Activated B cell treated with CpG ODN at 0.5 μM for 24 hours (primary cell): ENCODE measurements at places on chromosomes 6 and 20. TPM values are rescaled to one million over a fixed set of nuclear protein-coding genes. Genes with fewer than 3 reads are reported as not detected.

The FOXP4 gene
- total RNA-seq, result 37.8 and 40.7 TPM in 2 replicates

The METTL24 gene
- not detected in 2 replicates for total RNA-seq

The EMILIN3 gene
- total RNA-seq, result not detected in 2 replicates

The SMPDL3A gene
- total RNA-seq, result 1.5 and 1.8 TPM in 2 replicates

The ADGRF5 gene
- not detected in 2 replicates for total RNA-seq

The ZSCAN23 gene
- total RNA-seq, result 0.18 and 0.49 TPM in 2 replicates

The SCRT2 gene
- not detected in 2 replicates for total RNA-seq

DNA sequence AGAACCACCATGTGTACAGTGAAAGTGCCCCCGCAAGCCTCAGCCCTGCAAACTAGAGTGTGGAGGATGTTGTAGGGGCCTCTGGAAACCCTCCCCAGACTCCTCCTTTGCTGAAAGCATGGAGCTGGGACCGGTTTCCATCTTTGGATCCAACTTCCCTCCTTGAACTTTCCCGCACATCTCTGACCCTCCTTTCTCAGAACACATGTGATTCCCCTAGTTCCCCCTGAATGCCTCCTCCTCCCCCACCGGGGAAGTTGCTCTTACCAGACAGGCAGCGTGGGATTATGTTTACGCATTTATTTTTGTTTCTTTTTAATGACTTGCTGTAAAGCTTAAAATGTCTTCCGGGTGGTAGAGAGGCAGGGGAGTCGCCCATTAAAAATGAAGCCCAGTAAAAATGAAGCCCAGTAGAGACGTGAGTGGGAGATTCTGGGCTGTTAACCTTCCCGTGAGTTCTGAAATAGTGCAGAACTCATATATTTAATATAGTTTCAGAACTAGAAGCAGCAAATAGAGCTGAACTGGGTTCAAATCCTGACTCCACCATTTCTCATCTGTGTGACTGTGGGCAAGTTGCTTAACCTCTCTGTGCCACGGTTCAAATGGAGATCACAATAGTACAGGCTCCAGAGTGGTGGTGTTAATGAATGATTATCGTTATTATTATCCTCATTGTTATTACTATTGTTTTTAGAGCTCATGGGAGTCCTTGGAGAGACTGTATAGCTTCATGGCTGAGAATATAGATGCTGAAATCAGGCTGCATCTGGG, 8.0 kb upstream of the PTPN1 start:
- no peak for DNase-seq

DNA sequence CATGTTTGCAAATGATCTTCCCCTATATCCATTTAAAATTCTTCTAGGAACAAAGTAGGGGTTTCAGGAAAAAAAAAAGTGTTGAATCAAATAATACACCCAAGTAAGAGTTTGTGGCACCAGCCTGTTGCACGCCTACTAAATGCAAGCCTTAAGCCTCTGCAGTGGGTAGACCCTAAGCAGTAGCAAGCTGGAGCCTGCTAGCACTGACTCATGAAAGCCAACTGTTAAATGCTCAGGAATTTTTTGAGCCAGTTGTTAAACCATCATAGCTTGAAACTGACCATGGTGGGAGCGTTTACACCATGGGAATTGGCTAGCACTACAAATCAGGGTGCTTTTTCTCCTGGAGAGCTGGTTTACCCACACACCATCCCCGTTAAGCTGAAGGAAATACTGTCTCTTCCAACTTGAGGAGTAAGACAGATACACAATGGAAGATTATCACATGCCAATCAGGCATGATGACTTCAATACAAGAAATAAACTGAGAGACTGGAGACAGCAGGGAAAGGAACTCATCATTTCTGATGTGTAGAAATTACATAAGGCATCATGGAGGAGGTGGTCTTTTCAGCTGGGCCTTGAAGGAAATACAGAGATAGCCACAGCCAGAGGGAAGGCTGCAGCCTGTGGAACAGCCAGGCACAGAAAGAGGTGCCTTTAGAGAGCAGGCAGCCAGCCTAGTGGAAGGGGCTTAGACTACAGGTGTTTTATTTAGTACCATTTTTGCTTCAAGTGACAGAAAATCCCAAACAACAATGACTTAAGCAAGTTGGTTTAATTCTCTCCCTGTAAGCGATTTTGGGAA, 110.8 kb downstream of the SNX5 start:
- no peak for DNase-seq

DNA sequence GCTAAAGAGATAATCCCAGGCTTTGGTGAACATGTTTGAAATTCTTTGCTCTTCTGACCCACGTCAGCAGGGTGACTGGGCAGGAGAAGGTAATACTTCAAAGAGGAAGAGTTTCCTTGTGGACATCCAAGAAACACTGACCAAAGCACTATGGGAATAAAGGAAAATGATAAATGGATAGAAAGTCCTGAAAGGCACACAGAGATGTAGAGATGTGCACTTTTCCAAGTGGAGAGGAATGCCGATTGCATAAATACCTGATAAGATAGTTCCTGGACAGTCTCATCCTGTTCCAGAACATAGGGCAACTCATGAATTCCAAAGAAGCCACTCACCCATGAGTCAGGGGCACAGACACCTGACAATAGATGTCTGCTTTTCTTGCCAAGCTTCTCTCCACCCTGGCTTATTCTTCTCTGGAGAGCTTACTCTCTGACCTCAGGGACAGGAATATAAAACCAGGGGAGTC, 191.3 kb upstream of the FOXA2 start:
- no peak for DNase-seq

DNA sequence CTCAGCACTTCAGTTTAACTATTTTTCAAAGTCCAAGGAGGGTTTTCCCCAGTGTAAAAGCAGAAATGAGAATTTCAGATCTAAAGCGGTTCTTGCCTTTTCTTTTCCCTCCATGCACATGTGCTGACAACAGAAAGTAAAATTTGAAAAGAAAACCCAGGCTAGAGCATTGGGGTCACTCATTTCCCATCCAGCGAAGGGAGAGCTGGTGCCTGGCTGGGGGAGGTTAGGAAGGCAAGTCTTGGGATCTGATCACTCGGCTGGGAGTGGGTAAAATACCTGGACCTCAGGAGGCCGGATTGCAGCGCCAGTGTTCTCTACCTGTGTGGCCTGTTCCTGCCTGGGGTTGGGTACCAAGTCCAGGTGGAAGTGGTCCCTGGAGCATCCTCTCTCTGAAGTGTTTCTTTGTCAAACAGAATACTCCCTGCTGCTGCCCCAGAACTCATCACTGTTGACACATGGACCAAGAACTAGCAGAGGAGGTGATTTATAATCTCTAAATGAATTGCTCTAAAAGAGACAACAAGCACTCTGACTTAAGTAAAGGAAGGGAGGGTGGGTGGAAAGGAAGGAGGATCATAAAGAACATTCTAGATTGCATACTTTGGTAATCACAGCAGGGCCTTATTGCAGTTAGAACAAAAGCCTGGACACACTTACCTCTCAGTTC, 136.0 kb downstream of the MTHFD1L start:
- DNase-seq, result no peak

- DNase-seq, result no peak
Measured at GRCh38 chr6:7723554-7723953, 2.3 kb upstream of the BMP6 start.

DNA sequence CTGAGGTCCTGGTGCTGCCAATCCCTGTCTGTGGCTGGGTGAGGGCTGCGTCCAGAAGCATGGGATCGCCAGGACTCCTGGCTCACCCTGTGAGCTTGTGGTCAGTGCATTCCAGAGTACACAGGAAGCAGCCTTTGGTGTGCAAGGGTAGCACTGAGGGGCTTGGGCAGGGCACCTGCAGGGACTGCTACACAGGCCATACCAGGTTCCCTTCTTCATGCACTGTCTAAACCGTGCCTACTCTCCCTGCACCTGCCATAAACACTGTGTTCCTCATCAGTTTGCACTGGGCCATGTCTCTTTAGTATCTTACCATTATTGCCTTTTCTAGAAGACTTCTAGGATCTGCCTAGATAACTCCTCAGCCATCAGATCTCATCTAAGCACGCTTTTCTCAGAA, 72.8 kb upstream of the NKX2-2 start:
- no peak for DNase-seq

DNA sequence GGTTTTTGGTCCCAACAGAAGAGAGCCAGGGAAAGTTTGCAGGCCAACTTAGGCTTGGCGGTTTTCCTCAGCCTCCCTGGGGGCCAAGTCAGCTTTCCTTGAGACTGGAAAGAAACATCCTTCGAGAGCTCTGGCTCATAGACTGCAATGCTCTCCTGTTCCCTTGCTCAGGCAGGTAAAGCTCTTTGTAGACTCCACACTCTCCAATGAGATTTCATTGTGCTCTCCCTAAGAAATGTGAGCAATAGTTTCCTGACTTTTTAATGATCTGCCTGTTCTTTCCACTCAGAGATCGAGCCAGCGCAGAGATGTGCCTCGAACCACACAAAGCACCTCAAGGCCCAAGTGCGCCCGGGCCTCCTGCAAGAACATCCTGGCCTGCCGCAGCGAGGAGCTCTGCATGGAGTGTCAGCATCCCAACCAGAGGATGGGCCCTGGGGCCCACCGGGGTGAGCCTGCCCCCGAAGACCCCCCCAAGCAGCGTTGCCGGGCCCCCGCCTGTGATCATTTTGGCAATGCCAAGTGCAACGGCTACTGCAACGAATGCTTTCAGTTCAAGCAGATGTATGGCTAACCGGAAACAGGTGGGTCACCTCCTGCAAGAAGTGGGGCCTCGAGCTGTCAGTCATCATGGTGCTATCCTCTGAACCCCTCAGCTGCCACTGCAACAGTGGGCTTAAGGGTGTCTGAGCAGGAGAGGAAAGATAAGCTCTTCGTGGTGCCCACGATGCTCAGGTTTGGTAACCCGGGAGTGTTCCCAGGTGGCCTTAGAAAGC, 13.9 kb downstream of the TNFAIP3 start:
- no peak for DNase-seq

DNA sequence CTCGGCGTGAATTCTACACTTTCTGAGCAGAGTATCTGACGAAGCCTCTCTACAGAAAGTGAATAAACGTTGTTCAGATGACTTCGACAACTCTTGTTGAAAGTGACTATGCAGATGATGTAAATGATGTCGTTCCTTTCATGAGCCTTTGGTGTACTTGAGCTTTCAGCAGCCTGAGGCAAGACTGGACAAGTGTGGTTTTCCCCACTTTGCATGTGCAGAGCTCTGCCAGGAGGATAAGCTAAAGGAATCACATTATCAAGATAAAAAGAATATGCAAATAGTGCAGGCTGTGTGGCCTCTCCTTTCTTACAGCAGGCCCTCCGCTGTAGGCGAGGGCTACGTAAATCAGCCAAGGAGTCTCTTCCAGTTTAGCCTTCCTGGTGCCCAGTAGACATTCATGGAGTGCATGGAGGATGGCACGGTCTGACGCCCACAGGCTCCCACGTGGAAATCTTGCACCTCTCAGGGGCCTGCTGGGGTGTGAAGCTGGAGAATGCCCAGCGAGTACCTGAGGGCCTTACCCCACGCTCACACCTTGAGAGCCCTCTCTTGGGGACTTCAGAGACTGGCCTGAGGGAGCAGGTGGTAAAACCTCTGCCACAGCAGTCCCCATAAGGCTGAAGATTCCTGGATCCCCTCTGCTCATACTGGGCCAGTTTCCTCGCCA, 54.9 kb downstream of the RPP40 start:
- DNase-seq, result no peak

- no peak for DNase-seq
Measured at GRCh38 chr6:27672113-27672799, 199.4 kb upstream of the ZNF184 start.

- DNase-seq, result no peak
Measured at GRCh38 chr6:169292338-169293124, 38.9 kb upstream of the THBS2 start.

DNA sequence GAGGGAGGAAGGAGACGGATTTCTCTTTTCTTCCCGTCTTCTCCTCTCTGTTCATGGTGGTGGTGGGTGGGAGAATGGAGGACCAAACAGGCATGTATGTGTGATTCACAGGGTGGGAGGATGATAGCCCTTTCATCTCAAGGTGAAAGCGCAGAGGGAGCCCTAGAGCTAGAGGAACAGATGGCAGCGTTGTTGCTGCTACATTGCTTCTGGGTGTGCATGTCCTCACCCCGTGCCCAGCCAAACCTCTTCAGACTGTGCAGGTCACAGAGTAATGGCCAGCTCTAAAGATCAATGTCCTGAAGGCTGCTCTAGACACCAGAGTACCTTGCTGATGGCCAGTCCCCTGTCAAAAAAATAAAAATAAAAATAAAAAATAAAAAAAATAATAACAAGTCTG, 301.8 kb downstream of the TBC1D7 start:
- DNase-seq, result no peak

DNA sequence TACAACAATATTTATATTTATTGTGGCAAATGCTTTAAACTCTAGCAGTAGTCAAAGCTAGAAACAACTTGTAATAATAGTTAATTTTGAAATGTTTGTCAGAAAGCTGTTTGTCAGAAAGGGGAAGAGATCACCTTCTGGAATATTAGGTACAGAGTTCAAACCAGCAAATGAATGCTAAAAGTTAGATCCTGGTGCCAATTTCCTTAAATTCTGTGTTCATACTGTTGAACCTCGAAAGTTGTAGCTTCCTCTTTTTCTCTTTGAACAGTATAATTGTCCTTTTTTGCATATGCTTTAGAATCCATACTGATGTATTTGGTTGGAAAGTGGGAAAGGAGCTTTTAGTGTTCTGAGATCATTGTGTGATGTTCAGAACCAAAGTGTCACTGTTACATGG, 22.4 kb downstream of the ITCH start:
- DNase-seq, result no peak

DNA sequence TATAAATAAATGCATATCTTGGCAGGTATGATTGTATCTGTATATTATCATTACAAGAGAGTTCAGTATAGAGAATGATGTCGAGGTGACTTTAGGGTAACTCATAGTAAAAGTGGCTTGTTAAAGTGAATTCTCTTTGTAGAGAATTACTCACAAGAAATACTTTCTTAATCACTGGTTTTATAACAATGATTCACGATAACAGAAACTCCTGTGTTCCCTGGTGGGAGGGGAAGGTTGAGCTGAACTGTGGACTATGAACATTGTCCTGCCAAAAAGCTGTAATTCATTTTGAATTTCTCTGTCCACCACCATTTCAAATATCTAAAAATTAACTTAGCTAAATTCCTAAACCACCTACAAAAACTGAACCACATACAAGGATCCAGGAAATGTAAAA, 7.7 kb downstream of the TPMT start:
- no peak for DNase-seq

DNA sequence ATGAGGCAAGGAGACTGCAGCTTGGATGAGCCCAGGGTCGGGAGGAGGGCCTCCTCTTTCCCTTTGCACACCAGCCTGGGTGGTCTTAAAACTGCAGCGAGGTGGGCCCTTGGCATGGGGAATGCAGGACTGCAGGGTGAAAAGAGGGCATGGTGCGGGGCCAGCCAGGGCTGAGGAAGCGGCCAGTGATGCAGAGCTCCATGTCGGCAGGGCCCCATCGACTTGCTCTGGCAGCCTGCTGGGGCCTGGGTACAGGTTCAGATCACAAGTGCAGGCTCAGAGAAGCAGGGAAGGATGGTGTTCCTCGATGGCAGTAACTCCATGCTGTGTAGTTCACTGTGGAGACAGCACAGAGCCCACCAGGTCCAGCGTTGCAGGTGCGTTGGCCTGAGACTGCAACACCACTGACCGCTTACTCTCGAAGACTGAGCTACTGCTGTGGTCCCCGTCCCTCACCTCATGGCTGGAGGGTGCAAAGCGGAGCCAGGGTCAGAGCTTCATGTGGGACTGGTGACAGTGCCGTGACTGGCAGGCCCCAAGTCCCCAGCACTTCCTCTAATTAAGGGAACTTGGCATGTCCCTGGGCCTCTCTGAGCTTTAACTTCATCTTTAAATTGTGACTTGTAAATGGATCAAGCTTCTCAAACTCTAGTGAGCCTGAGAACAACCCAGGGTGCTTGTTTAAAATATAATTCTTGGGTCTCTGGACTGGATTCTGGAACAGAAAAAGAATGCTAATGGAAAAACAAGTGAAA, 223.2 kb downstream of the SYNDIG1 start:
- no peak for DNase-seq
